ENCODE measurements at places on chromosomes 1 and 21.

GRCh38 chr1:44239961-44240371, 26.7 kb downstream of the DMAP1 start:
- no peak for DNase-seq

- no peak for DNase-seq
Measured at GRCh38 chr1:59477286-59477685, 180.4 kb downstream of the FGGY start.

- DNase-seq, result no peak
Measured at GRCh38 chr1:168320800-168321450, 40.2 kb downstream of the TBX19 start.

DNA sequence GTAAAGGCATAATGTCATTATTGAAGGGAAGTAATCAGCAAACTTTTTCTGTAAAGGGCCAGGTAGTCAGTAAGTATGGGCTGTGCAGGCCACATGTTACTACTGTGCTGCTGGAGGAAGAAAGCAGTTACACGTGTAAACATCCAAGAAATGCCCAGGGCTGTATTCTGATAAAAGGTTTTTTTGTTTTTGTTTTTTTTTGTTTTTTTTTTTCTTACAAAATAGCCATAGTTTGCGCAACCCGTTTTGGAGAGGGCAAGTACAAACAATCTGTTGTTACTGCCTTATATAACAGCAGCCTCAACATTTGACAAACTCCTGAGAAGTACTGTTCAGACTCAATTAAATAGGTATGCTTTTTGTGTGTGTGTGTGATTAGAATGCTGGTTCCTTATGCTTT, 26.7 kb upstream of the MTMR11 start:
- no peak for DNase-seq

GRCh38 chr1:19817160-19817559, 2.1 kb upstream of the RNF186 start:
- DNase-seq, result no peak

DNA sequence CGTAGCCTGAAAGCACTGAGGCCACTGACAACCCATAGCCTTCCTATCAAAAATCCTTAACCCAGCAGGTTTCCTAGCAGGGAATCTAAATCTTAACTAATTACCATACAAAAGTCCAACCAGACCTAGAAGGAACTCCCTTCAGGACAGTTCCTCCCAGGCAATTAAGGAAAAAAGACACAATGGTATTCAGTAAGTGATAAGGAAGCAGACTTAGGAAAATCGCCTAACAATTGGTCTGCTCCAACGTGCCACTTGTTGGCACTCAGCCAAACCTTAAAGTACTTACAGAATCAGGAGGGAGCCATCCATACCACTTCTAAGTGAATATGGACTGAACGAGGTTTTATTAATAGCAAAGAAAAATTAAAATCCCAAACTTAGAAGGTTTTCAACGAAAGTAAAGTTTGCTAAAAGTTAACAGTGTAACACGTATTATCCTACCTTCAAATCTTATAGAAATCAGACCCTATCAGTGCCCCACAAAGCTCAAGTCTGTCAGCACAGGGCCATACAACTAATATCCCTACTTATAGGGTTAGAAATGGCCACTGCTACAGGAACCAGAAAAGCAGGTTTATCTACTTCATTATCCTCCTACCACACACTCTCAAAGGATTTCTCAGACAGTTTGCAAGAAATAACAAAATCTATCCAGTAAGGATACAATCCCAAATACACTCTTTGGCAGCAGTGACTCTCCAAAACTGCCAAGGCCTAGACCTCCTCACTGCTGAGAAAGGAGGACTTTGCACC, 29.0 kb downstream of the SPATA6 start:
- DNase-seq, result no peak

GRCh38 chr1:150869683-150870082, 6.7 kb downstream of the ARNT start:
- no peak for DNase-seq

- DNase-seq, result no peak
Measured at GRCh38 chr1:158570480-158570879, at the start of gene OR6P1. TSS of gene OR6P1 (minus strand) at chr1:158570580. CDS start at chr1:158563604, 6,976 bp downstream.

GRCh38 chr1:106366627-106367319, 689.7 kb upstream of the PRMT6 start:
- DNase-seq, result no peak

- no peak for DNase-seq
Measured at GRCh38 chr1:23922321-23922943, 9.3 kb upstream of the CNR2 start.

- no peak for DNase-seq
Measured at GRCh38 chr1:191912517-191912916, 245.7 kb upstream of the RGS18 start.

DNA sequence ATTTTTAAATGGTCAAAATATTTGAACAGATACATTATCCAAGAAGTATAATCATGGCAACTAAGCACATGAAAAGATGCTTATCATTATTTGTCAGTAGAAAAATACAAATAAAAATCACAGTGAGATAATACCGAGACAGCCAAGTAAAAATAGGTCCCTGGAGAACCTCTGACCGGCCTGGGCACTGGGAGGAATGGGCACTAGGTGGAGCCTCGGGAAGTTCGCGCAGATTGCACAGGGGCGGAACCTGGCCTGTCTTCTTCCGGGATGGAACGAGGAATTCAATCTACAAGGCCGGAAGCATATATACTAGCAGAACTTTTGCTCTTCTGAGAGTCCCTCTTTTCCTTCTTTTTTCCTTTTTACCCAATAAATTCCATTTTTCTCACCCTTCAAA, 148.5 kb upstream of the CHRM3 start:
- DNase-seq, result no peak

DNA sequence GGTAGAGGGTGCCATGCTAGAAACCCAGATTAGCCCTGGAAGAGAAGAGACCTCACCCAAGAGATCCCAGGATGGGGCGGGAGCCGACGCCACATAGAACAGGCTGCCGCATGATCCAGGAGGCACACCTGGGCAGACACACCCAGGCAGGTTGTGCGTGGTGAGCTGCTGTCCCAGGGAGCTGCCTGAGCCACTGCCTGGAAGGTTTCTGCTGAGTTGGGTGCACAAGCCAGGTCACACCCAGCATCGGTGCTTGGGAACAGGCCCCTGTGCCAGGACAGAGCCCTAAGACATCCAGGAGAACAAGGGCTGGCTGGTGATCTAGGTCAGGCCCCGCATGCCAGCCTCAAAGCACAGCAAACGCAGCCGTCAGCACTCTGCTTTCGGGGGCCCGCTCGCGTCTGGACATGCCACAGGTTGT, 40.2 kb downstream of the CTNNBIP1 start:
- DNase-seq, result no peak

DNA sequence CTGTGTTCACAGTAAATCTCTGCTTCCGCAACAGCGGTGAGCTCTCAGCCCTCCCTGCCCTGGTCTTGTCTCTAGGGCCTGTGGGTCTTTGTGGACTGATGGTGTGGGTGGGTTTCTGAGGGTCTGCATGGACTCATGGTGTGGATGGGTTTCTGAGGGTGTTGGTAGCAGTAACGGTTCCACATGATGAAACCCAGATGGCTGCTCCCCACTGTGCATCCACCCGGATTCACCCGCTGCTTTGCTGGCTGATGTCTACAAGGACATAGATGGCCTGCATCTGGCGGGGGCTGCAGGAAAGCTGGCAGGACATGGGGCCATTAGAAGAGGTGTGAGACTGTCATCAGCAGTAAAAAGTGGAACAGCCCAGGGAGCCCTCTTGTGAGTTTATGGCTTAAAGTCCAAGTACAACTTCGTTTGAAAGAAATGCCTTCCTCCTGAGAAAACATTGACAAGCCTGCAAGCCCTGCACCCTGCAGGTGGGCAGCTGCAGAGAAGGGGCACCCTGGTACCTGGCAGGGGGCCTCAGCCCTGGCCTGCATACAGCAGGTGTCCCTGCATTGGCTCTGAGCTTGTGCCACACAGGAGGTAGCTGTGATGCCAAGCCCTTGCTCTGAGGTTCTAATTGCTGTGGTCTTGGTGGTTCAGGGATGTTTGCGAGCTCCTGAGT, 156.9 kb upstream of the COL6A1 start:
- no peak for DNase-seq

GRCh38 chr1:202848191-202848542, 37.4 kb downstream of the PCAT6 start:
- no peak for DNase-seq

GRCh38 chr1:91400133-91400725, 4.4 kb downstream of the HFM1 start:
- DNase-seq, result no peak

- no peak for DNase-seq
Measured at GRCh38 chr1:237795558-237795957, 95.2 kb downstream of the ZP4 start.

GRCh38 chr1:20183035-20183434, 2.9 kb upstream of the UBXN10 start:
- DNase-seq, result no peak

DNA sequence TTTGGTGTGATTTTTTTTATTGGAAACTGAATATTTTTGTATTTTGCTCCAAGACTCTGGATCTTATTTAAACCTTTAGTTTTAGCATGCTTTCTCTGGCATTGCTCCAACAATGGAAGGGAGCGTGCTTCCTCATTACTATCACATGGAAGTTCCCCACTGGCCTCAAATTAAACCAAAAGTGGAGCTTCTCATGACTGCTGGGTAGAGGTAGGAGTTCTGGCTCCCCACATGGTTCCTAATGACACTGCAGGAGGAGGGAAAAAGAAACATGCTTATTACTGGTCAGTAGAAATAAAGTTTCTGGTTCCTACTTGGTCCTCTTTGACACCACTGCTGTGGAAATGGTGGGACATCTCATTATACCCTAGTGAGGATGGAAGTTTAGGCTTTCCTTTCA, 310.5 kb downstream of the PTGER3 start:
- DNase-seq, result no peak

DNA sequence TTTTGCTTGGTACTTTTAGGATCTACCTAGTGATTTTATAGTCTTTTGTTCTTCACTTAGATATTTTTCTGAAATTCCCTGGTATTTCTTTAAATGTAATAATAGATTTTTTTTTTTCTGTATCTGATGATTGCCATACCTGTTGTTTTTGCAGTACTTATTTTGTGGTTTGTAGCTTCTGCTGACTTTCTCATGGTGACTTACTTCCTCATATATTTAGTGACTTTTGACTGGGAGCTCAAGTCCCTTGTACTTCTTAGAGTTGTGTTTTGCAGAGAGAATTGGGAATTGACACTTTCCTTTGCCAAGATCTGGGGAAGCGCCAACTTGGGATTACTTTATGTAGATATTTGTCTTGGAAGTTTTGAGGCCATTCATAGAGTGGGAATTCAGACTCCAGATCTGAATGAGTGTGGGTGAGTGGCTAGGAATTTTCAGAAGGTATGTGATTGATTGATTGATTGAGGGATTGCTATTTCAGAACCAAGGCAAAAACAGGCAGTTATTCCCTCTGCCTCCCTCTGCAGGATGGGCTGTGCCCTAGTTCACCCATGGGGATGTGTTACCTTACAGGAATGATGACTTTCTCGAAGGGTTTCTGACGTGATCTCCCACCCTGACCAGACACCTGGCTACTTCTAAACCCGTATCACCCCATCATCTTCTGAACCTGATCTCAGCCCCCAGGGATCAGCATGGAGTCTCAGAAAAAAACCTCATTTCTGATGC, 219.5 kb downstream of the URB2 start:
- no peak for DNase-seq

DNA sequence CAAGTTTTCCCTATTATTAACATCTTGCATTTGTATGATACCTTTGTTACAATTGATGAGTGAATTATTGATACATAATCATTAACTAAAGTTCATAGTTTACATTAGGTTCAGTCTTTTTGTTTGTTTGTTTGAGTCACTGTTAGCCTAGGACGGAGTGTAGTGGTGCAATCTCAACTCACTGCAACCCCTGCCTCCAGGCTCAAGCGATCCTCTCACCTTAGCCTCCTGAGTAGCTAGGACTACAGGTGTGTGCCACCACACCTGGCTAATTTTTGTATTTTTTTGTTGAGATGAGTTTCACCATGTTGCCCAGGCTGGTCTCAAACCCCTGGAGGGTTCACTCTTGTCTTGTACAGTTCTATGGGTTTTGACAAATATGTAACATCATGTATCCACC, 33.9 kb upstream of the PGM1 start:
- no peak for DNase-seq

DNA sequence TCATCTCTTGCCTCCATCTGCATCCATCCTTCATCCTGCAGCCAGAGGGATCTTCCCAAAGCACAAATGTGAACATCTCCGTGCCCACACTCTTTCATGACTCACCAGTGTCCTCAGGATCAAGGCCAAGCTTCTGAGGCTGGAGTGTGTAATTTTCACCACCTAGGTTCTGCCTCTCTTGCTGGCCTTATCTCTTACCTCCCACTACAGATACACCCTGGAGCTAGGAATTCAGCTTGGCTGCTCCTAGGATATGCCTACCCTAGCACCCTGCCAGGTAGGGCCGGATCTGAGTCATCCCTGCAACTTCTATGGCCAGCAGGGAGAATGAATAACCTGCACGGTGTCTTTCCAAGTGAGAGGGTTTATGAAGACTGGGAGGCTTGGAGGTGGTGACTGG, 208.7 kb upstream of the CSF3R start:
- DNase-seq, result no peak

All from stimulated activated CD4-positive, alpha-beta T cell treated with anti-CD3 and anti-CD28 coated beads, Interleukin-1b, Interleukin-23, amount 100 ng/mL, for 1 hour (primary cell).